B cell (primary cell): ENCODE measurements at places on chromosomes 16 and 17. TPM values are rescaled to one million over a fixed set of nuclear protein-coding genes. Genes with fewer than 3 reads are reported as not detected.
A peak's percentile ranks its signal among the peaks of the same experiment; 100 is the strongest.

DNA sequence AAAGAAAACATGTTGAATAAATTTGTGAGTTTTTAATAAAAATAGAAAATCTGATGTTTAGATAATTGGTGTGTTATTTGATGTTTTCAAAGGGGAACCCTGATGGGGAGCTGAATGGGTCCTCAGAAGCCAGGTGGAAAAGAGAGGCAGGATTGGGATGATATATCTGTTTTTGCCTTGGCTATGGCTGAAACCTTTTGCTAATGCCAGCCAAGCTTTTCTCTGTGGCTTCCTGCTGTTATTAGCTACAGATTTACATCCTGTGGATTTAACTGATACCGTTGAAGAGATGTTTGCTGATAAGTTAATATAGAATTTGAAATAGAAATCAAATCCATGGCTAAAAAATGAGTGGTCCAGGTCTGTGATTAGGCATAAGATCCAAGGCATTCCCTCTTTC lies 4.2 kb upstream of the AATF start:
- DNase-seq, result peak; percentile 26

- DNase-seq, result no peak
These were observed 140.6 kb upstream of the TNRC6C start for GRCh38 chr17:77817953-77818352.

GRCh38 chr17:2259769-2260536 lies 43.6 kb downstream of the SMG6 start:
- no peak for DNase-seq

DNA sequence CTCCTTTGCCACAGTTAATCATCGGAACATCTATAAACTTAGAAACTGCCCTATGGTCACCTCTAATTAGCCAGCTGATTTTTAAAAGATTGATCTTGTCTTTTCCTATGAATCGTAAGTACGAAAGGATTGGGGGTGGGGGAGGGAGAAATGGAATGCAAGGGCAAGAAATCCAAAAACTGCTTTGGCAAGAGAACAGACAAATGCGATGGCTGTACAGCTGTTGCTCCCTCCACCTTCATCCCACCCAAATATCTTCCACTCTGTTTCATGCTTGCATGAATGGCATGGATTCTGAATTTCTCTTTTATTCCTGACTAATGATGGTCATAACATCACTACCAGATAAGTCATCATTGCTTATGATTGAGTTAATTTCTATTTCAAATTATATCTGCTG lies 165.7 kb downstream of the STX8 start:
- DNase-seq, result no peak

- DNase-seq, result no peak
These were observed 25.5 kb upstream of the CBLN1 start for GRCh38 chr16:49307176-49307575.

DNA sequence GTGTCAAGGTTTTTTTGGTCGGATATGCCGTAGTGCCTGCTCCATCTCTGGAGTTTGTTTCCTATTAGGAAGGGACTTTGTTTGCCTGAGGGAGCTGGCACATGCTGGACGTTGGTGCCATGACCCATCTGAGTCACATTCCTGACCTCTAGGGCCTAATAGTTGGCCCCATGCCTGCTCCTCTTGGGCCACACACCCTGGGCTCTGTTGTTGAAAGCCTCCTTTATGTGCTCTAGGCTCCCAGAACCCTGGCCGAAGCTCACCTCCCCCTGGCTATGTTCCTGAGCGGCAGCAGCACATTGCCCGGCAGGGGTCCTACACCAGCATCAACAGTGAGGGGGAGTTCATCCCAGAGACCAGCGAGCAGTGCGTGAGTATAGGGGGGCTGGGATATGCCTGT lies 18.4 kb downstream of the LIMD2 start:
- no peak for DNase-seq

- peak; percentile 90 for DNase-seq
These were observed 735 bp downstream of the ZNF652 start for GRCh38 chr17:49361129-49361901.

DNA sequence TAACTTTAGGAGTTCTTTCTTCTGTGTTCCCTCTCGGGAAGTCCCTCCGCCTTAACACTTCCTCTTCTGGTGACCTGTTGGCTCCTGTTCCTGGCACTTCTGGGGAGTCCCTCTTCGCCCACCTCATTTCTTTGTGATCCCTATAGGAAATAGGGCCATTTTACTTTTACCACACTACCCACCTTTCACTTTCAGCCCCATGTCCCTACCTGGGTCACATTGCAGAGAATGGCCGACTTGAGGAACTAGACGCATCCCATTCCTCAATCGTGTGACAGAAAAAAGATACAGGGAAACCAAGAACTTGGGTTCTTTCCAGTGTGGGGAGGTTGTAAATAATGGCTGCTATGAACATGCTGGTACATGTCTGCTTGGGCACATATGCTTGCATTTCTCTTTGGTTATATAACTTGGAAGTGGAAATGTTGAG lies 6.6 kb downstream of the IL21R start:
- DNase-seq, result peak; percentile 61

The NPIPA8 gene
- 1.5 and 2.9 TPM in 2 replicates for total RNA-seq

- DNase-seq, result peak; percentile 92
These were observed 393 bp upstream of the PSMB10 start for GRCh38 chr16:67936880-67937605.

DNA sequence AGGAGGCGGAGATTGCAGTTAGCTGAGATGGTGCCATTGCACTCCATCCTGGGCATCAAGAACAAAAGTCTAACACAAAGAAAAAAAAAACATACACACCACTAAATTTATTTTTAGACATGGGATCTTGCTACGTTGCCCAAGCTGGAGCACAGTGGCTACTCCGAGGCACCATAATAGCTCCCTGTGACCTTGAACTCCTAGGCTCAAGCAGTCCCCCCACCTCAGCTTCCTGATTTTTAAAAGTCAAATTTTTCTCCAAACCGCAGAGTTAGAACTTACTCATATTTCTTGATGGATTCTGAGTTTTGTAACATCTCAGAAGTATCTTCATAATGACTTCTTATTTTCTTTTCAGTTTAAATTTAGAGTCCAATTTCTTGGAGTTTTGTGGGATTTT lies 3.4 kb downstream of the CMTM4 start:
- DNase-seq, result no peak

DNA sequence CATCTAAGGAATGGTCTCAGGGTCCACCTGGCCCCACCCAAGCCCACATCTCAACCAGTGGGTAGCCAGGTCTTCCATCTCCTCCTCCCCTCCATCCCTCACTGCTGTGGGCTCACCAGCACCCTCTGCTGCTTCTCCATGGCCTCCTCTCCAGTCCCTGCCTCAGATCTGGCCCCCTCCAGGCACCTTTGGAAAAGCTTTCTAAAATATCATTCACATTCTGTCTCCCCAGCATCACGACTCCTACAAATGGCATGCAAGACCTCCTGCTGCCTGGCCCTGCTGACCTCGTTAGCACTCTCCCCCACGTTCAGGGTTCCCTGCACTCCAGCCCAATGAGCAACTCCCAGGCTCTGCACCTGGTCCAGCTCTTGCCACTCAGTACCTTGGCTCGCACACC lies 13.7 kb downstream of the GLP2R start:
- DNase-seq, result no peak

GRCh38 chr16:11100239-11100750 lies 155.7 kb downstream of the SOCS1 start:
- DNase-seq, result no peak

The KRT31 gene
- not detected in 2 replicates for total RNA-seq

DNA sequence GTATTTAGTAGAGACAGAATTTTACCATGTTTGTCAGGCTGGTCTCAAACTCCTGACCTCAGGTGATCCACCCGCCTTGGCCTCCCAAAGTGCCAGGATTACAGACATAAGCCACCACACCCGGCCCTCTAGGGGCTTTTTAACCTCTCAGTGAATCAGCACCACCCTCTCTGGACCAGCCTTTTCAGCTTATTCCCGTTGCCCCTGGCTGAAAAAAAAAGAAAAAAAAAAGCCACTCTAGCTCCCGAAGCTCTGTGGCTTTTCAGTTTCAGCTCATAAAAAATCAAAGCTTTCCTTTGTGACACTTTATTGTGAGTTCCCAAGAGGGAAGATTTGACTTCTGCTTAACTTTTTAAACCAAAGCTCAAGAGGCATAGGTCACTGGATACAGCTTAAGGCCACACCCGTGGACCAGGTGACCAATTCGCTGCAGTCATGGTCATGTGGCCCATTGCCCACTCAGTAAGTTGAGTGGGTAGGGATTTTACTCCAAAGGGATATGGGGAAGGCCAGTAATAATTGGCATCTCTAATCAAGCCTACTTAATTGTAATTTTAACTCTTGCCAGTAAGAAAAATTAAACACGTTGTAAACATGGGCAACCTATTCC lies 46.6 kb upstream of the MED13 start:
- DNase-seq, result no peak

GRCh38 chr16:50096791-50097190 lies 31.0 kb downstream of the HEATR3 start:
- no peak for DNase-seq

GRCh38 chr17:9893411-9894012 lies 11.6 kb downstream of the RCVRN start:
- DNase-seq, result no peak

GRCh38 chr17:29283496-29283895 lies 10.5 kb downstream of the NUFIP2 start:
- DNase-seq, result no peak
